Right cardiac atrium (tissue), 5 donors: ENCODE measurements at places on chromosomes 1 and 21. TPM values are rescaled to one million over a fixed set of nuclear protein-coding genes. Genes with fewer than 3 reads are reported as not detected.

DNA sequence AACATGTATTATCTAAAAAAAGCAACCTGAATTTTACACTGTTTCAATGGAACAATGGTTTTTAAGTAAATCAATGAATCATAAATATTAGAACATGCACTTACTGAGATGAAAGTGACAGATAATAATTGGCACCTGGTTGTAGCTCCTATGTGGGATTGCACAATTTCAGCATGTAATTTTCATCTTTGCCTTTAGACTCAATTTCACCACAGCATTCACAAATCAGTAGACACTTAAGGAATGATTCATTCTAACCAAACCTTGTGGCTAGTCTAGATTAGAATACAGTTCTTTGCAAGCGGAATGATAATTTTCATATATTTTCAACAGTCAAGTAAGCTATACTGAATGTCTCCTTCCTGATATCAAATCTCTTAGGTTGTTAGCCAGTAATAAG lies 853.4 kb downstream of the KCNT2 start:
- no peak for DNase-seq

GRCh38 chr1:151361883-151362282 lies 10.6 kb downstream of the SELENBP1 start:
- no peak for DNase-seq

- no peak for DNase-seq
These were observed 17.4 kb downstream of the KIAA0319L start for GRCh38 chr1:35539824-35540261.

DNA sequence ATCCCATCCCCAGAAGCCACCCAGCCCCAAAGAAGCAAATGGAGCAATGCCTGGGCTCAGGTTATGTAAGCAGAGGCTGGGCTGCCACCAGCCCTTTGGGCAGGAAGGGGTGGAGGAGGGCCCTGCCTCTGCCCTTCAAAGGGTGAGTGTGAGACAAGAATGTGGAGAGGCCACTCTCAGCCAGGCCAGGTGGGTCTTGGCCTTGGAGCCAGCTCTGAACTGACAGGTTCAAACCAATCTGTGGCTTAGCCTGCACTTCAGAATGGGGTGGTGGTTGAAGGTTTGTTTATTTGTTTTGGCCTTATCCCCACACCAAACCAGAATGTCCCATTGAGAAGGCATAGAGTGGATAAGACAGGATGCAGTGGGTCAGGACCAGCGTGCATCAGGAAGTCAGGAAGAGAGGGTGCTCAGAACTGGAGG lies 29.8 kb downstream of the C1orf116 start:
- no peak for DNase-seq

GRCh38 chr1:26791148-26791547 lies 3.4 kb downstream of the PIGV start:
- DNase-seq = no peak

DNA sequence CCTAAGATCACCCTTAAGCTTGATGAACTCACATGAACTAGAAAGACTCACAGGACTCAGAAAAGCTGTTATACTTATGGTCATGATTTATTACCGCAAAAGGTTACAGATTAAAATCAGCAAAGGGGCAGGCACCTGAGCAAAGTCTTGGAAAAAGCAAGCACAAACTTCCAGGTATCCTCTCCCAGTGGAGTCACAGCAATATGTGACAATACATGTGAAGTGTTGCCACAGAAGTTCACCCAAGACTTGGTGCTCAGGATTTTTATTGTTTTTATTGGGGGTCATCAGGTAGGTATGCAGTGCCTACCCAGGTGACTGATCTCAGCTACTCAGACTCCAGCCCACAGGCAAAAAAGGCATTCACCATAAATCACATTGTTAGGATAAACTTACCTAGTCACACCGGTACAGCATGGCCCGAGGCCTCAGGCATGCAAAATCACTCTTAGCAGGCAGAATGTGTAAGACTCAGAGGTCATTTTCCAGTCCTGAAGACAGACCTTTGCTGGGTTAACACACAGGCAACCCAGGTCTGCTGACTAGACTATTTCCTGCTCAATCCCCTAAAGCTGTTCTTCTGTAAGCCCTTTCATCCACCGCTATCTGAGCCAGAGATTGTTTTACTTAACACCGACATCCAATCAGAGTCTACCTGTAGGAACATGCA lies 55.6 kb downstream of the SSX2IP start:
- no peak for DNase-seq

DNA sequence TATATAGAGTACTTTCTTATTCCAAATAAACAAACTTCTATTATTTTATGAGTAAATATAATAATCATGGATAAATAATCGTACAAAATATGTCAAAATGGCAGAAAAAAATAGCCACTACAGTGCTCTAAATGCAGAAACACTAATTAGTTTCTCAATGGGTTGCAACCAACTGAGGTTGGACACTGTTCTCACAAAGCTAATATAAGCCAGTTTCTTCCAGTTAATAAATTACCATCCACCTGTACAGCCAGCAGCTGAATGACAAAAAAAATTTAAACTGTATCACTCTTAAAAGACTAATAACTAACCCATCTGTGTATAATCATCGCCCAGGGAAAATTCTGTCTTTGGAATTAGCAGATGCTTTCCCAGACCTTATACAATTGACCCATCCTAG lies 36.9 kb downstream of the GDAP2 start:
- DNase-seq = no peak

- DNase-seq = no peak
These were observed 3.7 kb upstream of the FNDC7 start for GRCh38 chr1:108708691-108709660.

GRCh38 chr1:19369396-19370090 lies 57.4 kb downstream of the SLC66A1 start:
- DNase-seq = no peak

DNA sequence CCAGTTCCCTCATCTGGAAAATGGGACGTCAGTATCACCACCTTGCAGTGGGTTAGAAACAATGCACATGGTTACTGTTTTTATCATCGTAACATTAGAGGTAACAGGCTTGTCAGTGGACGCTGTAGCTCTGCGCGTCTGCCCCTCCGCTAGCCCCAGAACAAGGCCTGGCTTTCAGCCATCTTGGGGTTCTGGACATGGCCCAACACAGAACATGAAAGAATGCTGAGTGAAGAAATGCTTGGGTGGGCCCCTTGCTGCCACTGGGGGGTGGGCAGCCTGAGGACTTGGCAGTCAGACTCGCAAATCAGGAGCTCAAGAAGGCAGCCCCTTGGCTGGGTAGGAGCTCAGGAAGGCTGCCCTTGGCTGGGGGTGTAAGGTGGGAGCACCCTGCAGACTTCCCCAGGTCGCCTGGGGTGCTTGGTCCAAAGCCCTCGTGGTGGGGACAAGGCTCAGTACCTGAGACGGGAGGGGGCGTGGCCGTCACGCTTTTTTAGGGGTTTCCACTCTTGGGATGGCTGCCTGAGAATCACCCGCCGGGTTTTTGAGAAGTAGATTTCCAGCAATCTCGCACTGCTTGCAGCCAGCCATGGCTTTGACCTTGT lies 51.7 kb downstream of the SLC37A1 start:
- no peak for DNase-seq

- DNase-seq = peak; percentile 85
These were observed 3.6 kb downstream of the TENT5C start for GRCh38 chr1:117609471-117609911.

- no peak for DNase-seq
These were observed 23.3 kb downstream of the STUM start for GRCh38 chr1:226571893-226572292.

The LINGO4 gene
- 0.32 TPM for total RNA-seq

The SLAMF1 gene
- 0.46 TPM for total RNA-seq

The RIMS3 gene
- total RNA-seq = 4.3 TPM

The TARS2 gene
- 23.2 TPM for total RNA-seq

The RBBP5 gene
- total RNA-seq = 13.1 TPM

The IFI44L gene
- 12.8 TPM for total RNA-seq
